ENCODE measurements at places on chromosomes 5 and 9.
A peak's percentile ranks its signal among the peaks of the same experiment; 100 is the strongest.

GRCh38 chr9:117480253-117480652 lies 65.4 kb upstream of the ASTN2 start:
- no peak for DNase-seq

GRCh38 chr9:90568667-90569066 lies 74.0 kb downstream of the DIRAS2 start:
- DNase-seq = no peak

DNA sequence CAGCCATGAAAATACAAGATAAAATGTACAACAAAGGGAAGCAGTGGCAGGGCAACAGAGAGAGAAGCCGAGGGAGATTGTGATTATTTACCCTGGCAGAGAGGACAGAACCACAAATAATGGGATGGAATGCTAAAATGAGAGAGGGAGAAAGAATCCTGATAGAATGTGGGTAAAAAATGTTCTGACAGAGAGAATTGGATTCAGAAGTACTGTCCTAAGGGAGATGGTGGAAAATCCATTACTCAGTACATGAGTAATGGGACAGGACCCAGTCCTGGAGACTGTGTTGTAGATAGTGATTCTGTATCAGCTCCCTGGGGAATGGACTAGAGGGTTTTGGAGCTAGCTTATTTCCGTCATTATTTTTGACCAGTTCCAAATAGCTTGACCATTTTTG lies 831.5 kb downstream of the MAT2B start:
- DNase-seq = no peak

DNA sequence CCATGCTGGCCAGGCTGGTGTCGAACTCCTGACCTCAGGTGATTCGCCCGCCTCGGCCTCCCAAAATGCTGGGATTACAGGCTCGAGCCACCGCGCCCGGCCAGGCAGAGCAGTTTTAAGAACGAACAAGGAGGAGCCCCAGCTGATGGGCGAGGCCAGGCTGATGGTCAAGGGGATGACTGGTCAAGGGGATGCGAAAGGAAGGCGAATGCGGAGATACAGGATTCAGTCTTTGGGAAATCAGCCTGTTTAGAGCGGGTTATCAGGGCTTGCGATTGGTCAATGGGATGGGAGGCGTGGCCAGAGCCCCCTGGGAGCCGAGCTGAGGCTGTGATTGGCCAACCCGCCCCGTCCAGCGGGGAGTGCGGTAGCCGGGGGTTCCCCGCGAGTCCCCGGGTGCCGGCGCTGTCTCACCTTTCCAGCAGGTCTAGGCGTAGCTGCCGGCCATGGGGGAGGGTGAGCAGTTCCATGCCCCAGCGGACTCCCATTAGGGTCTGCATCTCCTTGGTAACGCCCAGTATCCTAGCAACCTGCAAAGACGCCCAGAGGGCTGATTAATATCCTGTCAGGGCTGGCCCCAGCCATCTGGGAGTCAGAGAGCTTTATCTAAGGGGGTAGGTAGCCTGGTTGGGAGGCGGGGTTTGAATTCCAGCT lies 7.5 kb upstream of the TOR2A start:
- peak; percentile 56 for DNase-seq

- DNase-seq = no peak
Observed at GRCh38 chr5:102931085-102931725, 176.1 kb downstream of the PAM start.

DNA sequence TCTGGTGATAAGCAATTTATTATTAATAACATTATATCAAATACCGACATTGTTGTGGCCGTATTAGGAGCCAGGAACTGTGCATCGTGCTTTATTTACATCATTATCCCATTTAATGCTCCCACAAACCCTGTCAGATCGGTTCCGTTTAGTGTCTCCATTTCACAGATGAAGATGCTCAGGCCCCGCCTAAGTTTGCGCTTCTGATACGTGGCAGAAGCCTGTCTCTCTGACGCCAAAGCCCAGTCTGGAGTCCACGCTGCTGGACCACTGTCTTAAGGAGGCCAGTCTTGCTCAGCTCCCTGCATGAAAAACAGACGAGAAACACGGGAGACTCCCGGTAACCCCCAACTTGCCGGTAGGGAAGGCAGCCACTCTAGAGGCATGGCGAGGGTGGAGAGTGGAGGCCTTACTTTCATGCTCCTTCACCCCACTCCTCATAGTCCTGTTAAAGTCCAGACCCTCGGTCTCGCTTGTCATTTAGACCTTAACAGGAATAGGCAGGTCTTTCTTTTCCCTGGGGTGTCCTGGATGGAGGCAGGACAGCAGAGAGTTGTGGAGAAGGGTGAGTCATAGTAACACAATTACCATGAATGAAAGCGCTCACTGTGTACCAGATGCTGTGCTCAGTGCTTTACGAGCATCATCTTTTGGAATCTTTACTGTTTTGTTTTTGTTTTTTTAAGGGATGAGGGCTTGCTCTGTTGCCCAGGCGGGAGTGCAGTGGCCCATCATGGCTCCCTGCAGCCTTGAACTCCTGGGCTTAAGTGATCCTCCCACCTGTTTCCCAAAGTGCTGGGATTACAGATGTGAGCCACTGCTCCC lies 872 bp downstream of the TXNDC15 start:
- DNase-seq = peak; percentile 82

- no peak for DNase-seq
Observed at GRCh38 chr9:123232332-123232731, 36.1 kb downstream of the STRBP start.

GRCh38 chr5:154095904-154096303 lies 57.1 kb downstream of the MFAP3 start:
- DNase-seq = no peak

GRCh38 chr5:128258372-128258771 lies 174.8 kb downstream of the SLC12A2 start:
- no peak for DNase-seq

- DNase-seq = no peak
Observed at GRCh38 chr9:97695995-97696802, 941 bp downstream of the XPA start.
